ENCODE measurements at places on chromosomes 5 and 9.

DNA sequence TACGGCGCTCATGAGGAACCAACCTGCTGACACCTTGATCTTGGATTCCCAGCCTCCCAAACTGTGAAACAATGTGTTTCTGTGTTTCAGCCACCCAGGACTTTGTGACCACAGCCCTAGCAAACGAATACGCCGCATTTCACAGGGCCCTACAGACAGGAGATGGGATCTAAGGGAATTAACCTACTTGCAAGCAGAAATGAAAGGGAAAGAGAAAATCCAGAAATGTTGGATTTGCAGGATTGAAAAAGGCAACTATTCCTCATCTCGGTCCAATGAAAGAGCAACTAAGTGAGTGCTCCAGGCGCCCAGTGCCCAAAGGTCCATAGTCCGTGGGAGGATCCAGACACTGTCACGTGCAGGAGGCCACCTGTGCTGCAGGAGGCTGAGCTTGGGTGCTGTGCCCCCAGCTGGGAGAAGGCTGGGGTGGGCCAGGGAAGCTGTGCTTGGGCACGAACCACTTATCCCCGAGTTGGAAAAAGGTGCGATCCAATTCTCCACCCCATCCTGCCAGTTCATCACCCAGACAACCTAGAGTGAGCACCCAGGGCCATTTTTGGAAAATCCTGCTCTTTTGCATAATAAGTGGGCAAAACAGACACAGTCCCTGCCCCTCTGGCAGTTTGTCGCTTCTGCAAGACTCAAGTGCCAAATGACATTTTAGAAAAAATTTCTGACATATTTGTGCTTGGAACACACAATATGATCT lies 177.9 kb downstream of the C9orf50 start:
- no peak for DNase-seq

DNA sequence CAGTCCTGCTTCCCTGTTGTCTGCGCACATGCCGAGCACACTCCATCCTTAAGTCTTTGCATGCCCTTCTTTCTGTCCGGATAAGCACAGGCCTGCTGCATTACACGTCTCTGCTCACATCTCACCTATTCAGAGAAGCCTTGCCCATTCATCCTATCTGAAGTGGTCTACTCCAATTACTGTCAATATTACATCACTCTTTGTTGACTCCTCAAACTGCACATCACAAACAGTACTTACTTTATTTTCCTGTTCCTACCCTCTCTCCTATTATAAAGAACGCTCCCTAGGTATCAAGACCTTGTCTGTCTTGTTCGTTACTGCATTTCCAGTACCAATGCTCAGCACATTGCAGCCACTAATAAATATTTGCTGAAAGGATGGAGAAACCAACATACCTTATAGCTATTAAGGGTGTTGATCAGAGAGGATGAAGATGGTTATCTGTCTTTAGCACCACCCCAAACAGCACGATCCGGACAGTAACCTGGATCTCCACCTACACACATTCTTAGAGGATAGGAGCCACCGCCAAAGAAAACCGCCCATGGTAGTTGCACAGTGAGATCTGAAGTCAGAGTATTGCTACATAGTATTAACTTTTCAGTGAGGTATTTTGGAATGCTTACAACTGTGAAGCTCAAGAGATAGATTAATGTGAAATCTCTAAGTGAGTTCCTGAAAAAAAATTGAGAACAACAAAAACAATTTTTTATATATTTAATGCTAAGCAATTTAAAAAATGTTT lies 1.6 kb upstream of the PRRC1 start:
- no peak for DNase-seq

- peak; percentile 15 for DNase-seq
Observed at GRCh38 chr9:13149454-13149853, 130.0 kb downstream of the MPDZ start.

GRCh38 chr5:131217791-131218190 lies 46.1 kb upstream of the CDC42SE2 start:
- DNase-seq: no peak

GRCh38 chr9:135726138-135726853 lies 24.3 kb downstream of the KCNT1 start:
- no peak for DNase-seq

DNA sequence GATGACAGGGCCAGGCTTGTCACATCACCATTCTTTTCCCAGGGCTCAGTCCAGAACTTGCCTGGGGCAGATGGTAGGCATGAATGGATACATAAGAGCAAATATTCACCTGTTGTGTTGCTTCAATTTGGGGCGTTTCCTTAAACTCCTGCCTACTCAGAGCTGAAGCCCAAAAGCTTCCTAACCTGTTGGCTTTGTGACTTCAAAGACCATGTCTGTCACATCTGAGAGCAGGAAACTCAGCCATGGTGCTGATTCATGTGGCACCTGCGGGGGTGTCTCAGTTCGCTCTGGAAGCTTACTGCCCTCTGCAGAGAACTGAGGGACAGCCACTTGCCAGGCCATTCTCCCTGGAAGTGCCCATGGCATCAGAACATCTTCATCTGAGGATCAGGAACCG lies 246.6 kb downstream of the HSPA4 start:
- no peak for DNase-seq

All from NCI-H524 (cell line).